Stimulated activated CD4-positive, alpha-beta T cell treated with anti-CD3 and anti-CD28 coated beads, Interleukin-12 subunit alpha, Interleukin-12 subunit beta, amount 100 ng/mL, for 4 hours (primary cell): ENCODE measurements at places on chromosomes 11 and 22.

- DNase-seq: no peak
Observed at GRCh38 chr11:132623511-132623910, 908.8 kb downstream of the OPCML start.

- DNase-seq: no peak
Observed at GRCh38 chr11:67372993-67373647, at the start of gene CLCF1. CLCF1 (minus strand) TSS chr11:67373598; CDS start chr11:67373539, 59 bp downstream.

DNA sequence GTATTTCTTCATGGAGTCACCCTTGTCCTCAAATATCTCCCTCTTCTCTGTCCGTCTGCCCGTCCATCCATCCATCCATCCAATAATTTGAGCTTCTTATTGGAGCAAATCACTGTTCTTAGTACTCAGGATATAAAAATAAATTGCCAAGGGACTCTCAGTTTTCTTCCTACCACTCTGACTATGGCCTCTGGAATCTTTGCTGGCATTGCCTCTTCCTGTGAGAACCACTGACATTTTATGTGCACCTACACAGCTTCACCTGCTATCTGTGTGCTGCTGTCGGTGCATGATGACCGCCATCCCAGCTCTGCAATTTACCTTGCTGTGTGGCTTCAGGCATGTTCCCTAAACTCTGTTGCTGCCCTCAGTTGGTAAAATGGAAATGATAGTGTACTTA lies 37.9 kb downstream of the TEAD1 start:
- no peak for DNase-seq

DNA sequence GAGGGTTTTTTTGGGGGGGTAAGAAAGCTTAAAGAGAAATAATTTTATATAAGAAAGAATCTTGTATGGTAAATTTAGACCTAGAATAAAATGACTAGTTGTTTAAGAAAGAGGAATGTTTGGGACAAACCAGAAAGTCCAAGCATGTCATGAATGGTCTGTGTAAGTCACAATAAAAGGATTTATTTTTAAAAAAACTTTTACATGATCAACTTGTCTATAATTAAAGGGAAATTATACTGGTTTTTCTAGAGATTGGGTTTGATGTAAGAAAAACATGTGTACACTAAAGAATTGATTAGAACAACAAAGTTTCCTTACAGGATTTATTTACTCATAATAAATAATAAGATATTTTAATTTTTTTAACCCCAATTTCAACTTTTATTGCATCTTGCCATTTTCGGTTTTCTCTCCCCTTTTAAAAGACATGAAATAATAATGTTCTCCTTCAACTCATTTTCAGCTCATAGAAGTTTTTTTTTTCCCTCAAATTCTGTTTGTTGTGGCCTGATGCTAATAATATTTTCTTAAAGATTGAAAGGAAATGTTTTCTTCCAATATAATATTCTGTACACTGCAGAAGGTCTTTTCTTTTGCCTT lies 35.4 kb upstream of the INCENP start:
- DNase-seq: no peak

- DNase-seq: no peak
Observed at GRCh38 chr11:95565724-95566141, 223.8 kb downstream of the FAM76B start.

DNA sequence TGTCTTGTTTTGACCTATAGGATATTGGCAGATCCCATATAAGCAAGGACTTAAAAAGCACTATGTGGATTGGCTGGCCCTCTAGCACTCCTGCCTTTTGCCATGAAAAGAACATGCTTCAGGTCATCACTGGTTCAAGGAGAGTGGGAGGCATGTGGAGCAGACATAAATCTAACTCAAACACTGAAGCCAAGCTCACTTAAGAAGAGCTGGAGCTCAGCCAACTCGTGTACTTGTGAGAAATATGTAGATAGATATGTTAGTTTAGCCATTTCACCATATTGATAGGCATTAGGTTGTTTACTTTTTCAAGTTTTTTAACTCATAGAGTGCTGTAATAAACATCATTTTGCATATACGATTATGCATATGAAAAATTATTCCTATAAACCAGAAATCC lies 19.9 kb upstream of the BBOX1 start:
- no peak for DNase-seq

GRCh38 chr11:7672276-7672959 lies 882 bp downstream of the CYB5R2 start:
- no peak for DNase-seq

DNA sequence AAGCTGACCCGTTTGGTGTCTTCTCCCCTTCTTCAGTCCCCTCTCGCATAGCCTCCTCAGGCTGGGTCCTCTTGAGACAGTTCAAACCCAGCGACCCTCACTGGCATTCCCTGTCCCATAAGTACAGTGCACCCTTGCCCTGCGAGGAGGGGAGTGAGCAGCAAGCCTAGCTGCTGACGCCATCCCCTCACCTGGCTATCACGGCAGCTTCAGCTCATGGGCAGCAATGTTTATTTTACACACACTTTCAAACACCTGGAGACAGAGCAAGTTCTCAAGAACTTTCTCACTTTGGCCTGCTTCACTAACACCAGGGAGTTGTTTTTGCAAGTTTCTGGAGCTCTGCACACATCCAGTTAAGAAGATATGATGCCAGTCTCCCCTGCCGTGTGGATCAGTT lies 189.6 kb upstream of the E2F8 start:
- no peak for DNase-seq

GRCh38 chr11:45857961-45858474 lies 10.7 kb downstream of the CRY2 start:
- DNase-seq: no peak

DNA sequence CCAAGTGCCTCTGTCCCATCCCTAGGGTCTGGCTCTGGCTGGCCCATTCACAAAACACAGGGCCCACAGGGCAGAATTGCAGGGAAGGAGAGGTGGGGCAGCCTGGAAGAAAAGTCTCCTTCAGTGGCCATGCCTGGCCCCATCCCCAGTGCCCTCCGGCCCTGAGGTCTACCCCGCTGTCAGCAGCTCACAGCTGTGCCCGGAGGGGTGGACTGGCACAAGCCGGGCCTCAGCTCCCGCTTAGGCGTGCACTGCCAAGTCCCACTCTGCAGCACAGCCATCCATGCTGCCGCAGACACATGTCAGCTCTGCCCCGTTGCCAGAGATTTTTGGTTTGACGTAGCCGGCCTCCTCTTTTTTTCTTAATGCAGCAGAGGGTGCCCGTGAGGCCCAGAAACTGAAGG lies 3.9 kb upstream of the SCN2B start:
- no peak for DNase-seq

DNA sequence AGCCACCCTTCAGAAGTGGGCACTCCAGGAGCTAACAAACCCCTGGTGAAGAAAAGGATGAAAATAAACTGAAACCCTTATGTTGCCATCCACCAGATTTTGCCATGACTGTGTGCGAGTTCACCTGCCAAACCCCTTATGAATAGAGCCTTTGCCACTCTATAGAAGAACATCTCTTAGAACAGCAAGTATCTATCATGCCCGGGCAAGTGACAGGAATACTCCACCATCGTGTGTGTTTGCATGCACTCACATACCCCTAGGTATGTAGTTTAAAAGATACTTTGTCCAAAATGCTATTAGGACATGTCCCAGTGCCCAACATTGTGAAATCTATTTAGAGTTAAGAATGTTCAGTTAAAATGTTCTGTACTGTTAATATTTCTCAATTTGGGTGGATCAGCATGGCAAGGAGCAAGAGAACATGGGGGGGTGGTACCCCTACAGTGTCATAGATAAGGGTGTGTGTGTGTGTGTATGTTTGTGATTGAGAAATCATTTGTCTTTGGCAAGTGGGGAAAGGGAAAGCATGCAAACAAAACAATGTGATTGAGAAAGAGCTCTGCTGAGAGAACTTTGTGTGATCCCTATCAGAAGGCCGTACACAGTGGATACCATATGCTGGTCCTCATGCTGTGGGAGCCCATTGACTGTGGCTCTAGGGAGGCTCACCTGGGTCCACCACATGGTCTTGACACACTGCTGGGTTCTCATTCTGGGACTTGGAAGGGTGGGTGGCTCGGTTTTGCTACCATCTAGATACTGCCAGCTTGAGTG lies 94.9 kb downstream of the ZBTB16 start:
- DNase-seq: no peak

DNA sequence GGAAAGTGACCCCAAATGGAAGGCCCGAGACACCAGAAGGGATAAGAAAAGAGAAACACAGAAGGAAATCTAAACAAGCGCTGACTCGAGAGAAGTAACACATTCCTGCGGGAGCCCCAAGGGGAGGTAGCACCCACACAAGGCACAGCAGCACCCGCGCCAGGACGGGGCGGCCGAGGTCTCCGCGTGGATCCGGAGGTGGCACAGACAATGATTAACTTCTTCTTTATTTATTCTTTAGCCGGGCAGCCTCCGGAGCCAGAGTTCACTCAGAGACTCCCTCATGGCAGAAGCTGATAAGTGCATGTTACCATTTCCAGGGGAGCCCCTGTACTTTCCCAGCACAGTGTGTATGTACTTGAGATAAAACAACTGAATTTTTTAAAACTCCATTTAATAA lies 5.1 kb downstream of the TOLLIP start:
- DNase-seq: no peak

GRCh38 chr11:126920833-126921232 lies 79.7 kb downstream of the KIRREL3 start:
- DNase-seq: no peak

DNA sequence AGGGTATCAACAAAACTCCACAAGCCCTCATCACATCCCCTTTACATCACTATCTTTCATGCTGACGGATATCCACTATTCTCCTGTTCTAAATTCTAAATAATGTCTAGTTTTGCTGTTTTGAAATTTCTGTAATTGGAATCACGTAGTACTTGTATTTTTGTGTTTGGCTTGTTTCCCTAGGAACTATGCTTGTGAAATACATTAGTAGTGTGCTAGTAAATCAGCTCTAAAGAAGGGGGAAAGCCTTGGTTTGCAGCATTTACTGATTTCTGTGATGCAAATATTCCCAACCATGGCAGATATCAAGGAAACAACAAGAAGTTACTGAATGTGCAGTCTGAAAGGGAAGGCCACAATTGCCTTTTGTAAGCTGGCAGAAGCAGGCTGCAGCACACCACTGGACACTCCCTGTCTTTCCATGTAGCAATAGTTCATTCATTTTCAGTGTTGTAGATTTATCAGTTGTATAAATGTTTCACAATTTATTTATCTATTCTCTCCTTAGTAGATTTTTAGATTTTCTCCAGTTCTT lies 4.7 kb upstream of the FOLH1 start:
- DNase-seq: no peak

- no peak for DNase-seq
Observed at GRCh38 chr11:47340980-47341775, 11.3 kb downstream of the MYBPC3 start.

- DNase-seq: no peak
Observed at GRCh38 chr11:87662287-87662686, 513.0 kb downstream of the RAB38 start.

DNA sequence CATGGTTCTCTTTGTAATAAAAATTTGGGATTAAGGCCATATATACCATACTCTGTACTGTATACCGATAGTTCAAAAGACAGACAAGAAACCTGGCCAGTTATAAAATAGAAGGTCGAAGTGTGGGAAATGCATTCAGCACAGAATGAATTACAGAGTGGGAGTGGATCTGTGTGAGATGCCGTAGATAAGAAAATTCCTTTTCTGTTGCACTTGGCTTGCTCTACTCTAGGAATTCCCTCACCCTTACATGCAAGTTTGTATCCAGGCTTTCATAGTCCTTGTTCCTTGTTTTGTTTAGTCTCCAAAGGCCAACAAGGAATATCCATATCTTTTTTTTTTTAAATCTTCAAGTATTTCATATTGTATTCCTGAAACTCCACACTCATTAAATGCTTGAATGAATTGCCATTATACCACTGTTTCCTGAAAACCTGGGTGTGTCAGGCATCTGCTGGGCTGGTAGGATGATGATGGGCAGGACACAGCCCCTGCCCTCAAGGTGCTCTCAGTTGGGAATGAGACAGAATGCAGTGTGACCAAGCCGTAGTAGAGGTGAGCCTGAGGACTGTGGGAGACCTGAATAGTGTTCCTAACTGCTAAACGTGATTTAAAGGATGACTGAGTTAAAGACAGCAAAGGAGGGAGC lies 53.5 kb downstream of the TEAD1 start:
- no peak for DNase-seq

GRCh38 chr22:25406510-25407210 lies 157.8 kb upstream of the GRK3 start:
- no peak for DNase-seq

GRCh38 chr11:78418584-78419211 lies 1.1 kb upstream of the GAB2 start:
- DNase-seq: no peak

DNA sequence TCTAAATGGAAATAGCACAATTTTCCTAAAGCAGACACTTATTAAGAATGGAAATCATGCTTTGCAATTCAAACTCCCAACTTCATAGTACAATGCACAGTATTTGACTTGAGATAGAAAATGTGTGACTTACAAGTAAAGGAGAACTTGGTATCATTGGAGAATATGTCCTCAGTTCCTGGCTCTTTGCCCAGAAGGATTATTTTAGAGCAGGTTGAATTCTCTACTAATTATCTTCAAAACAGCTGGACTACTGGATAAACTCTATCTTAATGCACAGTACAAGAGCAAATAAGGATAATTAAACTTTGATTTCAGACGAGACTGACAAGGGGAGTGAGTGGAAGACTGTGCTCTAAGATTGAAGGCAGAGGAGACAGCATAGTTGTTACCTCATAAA lies 839.4 kb downstream of the OPCML start:
- DNase-seq: no peak

- no peak for DNase-seq
Observed at GRCh38 chr22:26023104-26023775, 146.0 kb upstream of the SEZ6L start.

DNA sequence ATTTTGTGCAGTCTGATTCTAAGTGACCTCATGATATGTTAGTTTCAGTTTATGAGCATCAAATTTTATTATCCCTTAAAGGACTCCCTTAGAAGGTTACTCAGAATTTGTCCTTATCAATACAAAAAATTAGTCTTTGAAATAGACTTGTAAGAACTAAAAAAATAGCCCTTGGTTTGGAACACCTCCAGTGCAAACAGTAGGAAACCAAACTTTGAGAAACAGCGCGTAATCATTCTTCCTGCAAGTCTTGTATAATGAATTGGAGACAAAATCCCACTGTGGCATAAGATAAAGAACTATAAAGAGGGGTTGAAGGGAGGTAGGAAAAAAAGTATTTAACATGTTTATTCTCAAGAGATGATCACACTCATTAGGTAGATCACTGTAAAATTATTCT lies 10.8 kb upstream of the MSANTD4 start:
- DNase-seq: no peak

DNA sequence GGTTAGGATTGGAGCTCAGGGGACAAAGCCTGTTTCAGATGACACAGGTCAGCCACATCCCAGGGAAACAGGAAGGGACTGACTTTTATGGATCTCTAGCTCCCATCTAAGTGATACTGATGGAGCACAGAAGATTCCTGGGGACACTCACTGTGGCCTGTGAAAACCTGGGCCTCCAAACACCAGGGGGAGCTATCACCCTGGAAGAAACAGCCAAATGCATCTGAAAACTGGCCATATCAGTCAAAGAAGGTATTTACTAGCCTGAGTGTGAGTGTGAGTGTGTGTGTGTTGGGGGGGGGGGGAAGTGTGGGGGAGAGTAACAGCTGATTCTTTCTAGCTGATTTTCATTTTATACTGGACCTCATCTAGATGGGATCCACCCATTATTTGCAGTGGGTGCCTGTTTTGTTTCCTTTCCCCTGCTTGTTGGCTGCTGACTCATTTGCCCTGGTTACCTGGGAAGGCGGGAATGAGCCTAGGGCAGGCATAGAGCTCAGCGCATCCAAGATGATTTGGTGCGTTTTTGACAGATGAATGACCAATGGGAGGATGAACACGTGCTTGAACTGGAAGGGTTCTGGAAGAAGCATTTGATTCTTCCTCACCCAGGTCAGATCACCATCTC lies 284.0 kb downstream of the KIRREL3 start:
- no peak for DNase-seq
